Stomach (tissue), 19 donors: ENCODE measurements at places on chromosomes 16 and 17.
A peak's percentile ranks its signal among the peaks of the same experiment; 100 is the strongest.

- no peak for DNase-seq
Measured at GRCh38 chr16:57926041-57926440, 44.9 kb downstream of the CNGB1 start.

DNA sequence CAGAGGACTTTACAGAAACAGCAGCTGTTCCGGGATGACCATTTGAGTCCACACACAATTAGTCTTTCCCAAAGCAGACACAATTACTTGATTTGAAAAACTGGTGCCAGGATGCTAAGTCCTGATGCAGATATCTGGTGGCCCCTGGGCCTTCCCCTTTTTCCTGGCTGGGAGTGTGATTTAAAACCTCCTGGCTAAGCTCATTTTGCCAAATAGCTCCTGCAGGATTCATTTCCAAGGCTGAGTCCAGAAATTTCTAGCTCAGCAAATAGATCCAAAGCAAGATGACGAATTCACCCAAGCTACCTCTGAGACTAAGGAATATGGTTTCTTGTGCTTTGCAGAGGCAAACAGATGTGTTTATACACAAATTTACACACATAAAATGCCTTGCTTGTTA is 422.2 kb downstream of the CA10 start:
- no peak for DNase-seq

DNA sequence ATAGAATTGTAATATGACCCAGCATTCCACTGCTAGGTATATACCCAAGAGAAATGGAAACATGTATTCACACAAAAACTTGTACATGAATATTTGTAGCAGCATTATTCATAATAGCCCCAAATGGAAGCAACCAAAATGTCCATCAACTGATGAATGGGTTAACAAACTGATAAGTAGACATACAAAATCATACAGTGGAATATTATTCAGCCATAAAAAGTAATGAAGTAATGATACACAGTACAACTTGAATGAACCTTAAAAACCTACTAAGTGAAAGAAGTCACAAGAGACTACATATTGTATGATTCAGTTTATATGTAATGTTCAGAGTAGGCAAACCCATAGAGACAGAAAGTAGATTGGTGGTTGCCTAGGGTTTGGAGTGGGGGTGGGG is 40.5 kb upstream of the GOSR1 start:
- DNase-seq = no peak

DNA sequence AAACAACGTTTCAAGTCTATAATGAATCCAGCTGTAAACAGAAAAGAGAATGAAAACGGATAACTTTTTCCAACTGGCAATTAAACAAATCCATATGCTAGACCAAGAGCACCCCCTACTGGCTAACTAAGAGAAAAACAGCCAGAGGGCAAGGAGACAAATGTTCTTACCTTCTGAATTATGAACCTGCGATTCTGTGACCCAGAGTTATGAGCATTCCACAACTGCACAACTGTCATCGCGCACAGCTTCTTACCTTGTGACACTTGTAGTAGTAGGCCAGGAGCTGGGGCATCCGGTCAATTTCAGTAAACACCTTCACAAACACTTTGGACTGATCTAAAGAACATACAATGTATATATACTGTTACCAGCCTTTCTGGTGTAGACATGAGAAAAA is 18.6 kb downstream of the COG7 start:
- peak; percentile 88 for DNase-seq

GRCh38 chr16:84672276-84673202 is 24.2 kb downstream of the KLHL36 start:
- peak; percentile 88 for DNase-seq
